GM04504 (cell line): ENCODE measurements at places on chromosomes 3 and 15.

- no peak for DNase-seq
Observed at GRCh38 chr15:36079021-36079420, 500.4 kb upstream of the CDIN1 start.

DNA sequence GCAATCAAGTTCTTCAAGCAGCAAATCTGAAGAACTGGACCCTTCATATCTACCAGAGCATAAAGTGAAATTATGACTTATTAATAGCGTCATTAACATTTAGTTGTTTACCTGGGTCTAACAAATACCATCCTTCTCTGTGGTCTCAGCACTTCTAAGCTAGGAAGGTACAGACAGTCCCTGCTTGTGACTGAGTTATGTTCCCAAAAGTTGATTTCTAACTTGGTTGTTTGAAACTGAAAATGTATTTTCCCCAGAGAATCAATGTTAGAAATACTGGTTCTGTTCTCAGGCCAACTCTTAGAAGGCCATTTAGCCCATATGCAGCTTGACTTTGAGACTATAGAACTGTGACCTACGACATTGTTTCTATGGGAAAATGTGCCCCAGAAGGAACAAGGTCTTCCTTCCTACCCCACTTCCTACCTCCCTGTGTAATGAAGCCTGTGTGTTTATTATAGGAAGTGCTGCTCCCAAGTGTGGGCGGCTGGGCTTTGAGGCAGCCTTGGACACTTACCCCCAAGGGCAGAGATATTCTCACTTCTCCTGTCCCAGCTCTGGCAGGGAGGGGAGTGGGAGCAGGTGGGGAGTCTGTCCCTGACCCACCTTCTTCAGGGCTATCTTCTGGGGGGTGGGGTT, 12.2 kb upstream of the MAPK6 start:
- no peak for DNase-seq

DNA sequence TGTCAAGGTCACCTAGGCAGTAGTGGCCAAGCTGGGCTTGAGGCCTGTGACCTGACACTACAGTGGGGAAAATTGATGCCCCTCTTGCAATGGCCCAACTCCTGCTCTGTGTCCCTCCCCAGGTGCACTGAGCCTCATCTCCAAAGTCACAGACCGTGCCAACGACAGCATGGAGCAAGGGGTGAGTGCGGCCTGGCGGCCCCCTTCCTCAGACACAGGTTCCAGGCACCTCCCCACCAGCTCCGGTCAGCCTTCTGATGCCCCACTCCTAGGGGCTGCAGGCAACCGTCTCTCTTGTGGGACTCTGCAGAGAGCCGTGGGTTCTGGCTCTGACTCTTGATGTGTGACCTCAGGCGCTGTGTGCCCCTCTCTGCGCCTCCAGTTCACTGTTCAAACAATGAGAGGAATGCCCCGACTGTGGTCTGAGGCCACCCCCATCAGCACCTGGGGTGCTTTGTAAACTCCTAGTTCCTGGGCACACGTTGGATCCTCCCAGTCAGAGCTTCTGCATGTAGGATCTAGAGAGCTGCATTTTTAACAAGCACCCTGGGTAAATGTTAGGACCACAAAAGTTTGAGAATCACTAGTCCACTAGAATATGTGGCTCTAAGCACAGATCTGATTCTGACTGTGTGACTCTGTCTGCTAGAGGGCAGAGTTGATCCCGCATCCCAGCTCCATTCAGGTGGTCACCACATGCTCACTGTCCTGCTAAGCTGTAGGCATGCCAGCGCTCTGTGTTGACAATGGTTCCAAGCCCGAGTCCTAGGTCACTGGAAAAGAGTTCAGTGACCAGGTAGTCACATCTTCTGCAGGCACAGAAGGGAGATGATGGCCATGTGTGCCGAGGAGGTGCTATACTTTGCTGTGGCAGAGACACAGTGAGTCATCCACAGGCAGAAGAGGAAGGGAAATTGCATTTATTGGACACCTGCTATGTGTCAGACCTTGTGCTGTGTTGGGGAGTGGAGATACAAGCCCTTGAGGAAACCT, 46.2 kb upstream of the NR2C2 start:
- DNase-seq, result no peak

DNA sequence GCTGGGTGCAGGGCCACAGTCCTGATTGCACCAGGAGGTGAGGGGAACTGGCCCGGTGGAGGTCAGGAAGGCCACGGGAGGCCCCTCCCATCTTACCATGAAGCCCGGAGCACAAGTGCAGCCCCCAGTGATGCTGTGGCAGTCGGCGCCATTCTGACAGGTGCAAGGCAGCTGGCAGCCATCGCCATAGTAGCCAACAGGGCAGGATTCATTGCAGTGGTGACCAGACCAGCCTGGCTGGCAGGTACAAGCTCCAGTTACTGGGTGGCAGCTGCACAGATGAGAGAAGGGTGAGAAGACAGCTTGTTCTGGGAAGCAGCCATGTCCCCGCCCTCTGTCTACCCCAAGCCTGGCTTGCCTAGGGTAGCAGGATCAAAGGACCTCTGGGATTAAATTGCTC, 88.2 kb downstream of the RAB11A start:
- DNase-seq, result no peak

GRCh38 chr3:57544181-57545125, at the start of gene DNAH12:
DNAH12 (minus strand) TSS chr3:57544344; CDS start chr3:57542870, 1,474 bp downstream.
- DNase-seq, result no peak

DNA sequence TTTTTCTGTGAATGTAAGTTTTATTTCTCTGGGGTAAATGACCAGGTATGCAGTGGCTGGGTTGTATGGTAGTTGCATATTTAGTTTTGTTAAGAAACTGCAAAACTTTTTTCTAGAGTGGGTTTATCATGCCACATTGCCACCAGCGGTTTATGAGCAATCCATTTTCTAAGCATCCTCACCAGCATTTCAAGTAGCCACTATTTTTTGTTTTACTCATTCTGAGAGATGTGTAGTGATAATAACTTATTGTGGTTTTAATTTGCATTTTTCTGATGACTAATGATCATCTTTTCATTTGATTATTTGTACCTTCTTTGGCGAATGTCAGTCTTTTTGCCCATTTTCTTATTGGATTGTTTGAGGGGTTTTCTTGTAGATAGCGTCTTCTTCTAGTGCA, 56.2 kb downstream of the SPRED1 start:
- no peak for DNase-seq

- no peak for DNase-seq
Observed at GRCh38 chr3:44722103-44722401, 7.4 kb upstream of the ZNF501 start.

GRCh38 chr15:41836713-41837454, 1.8 kb upstream of the PLA2G4B start:
- DNase-seq, result no peak

DNA sequence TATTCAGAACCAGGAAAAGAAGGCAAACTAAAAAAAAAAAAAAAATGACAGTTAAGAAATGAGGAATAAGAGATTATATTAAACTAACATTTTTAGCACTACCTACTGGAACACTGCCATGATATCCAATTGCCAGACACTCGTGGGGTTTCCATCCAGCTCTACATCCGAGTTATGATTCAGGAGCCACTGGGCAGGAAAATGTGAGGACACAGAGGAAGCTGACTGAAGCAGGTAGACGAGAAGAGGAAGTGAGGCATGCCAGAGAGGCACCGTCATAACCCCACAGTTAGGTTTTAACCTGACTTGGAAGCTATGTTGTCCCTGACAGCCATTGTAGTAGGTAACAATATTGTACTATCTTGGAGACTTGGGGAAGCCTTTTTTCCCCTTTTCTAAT, 495.0 kb downstream of the NLGN1 start:
- no peak for DNase-seq

- DNase-seq, result no peak
Observed at GRCh38 chr15:76139368-76140073, 79.7 kb downstream of the TMEM266 start.

DNA sequence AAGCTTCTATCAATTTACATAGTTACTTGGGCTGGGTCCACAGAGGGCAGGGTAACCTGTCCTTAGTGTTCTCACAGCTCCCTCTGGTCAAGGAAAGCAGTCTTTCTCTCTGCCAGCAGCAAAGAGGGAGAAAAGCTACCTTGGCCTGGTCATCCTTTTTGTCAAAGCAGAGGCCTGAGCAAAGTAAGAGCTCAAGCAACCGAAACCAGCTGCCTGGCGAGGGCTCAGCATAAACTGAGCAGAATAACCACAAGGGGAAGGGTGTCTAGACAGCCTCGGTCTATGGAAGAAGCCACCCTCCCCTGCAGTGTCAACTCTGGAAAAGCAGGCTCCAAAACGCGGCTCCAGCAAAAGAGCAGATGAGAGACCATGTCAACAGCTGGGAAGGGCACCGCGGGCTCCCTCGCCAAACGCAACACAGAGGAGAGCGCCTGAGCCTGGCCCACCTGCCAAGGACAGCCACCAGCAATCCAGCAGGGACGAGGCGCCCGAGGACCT, 17.4 kb downstream of the LRIG1 start:
- no peak for DNase-seq

DNA sequence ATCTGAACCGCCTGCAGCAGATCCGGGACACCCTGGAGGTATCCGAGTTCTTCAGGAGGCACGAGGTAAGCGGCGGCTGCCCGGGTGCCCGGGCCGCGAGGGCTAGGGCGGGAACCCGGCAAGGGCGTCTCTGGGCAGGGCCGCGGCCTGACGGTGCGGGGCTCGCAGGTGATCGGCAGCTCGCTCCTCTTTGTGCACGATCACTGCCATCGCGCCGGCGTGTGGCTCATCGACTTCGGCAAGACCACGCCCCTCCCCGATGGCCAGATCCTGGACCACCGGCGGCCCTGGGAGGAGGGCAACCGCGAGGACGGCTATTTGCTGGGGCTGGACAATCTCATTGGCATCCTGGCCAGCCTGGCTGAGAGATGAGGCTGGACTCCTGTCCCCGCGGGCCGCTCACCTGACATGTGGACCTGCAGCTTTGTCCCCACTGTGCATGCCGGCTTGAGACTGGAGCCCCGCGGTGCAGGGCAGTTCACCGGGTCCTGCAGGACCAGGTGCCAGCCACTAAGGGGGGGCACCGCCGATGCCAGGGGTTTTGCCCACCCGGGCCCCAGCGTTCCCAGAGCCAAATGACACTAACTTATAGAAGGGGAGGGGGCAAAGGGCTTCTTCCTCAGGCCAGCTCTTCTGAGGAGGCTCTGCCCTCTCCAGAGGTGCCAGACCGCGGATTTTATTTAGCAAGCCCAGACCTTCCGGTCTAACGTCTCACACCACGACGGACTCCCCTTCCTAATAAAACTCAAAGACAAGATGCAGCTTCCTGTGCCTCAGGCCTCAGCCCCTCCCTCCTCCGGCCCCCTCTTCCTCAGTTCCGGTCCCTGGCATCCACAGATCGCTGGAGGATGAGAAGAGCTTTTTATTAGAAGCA, 9.4 kb downstream of the ITPKA start:
- DNase-seq, result no peak

DNA sequence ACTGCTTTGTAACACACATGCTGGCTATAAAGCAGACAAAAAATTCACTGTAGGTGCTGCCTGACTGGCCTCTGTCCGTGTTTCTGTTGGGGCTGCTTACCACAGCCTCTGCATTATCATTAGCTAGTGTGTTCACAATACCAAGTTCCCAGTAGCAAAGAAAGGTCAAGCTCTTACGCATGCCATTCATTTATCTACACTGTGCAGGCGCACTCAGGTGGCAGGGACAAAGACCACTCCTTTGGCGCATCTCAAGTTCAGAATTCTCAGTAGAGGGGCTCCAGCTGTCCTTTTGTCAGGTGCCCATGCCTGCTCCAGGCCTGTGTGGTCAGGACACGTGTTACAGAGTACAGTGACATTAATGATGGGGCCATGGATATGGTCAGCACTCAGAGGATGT, 22.3 kb downstream of the MLH1 start:
- no peak for DNase-seq

DNA sequence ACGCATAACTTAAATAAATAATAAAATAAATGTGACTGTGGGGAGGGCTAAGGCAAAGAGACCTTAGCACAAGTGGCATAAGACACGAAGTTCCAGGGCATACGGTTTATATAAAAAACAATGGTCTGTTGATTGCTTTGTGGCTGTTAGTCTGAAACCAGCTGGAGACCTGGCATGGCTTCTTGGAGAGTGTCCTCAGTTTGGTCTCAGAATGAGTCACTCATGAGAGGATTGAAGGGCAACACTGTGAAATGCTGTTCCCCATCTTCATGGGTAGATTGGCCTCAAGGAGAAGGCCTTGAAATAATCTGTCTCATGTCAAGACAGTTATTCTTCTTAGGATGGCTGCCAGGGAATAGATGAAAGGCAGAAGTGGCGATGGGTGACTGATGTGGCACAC, 62.2 kb downstream of the SOX2 start:
- DNase-seq, result no peak

- no peak for DNase-seq
Observed at GRCh38 chr3:155815030-155815545, 9.0 kb upstream of the C3orf33 start.

DNA sequence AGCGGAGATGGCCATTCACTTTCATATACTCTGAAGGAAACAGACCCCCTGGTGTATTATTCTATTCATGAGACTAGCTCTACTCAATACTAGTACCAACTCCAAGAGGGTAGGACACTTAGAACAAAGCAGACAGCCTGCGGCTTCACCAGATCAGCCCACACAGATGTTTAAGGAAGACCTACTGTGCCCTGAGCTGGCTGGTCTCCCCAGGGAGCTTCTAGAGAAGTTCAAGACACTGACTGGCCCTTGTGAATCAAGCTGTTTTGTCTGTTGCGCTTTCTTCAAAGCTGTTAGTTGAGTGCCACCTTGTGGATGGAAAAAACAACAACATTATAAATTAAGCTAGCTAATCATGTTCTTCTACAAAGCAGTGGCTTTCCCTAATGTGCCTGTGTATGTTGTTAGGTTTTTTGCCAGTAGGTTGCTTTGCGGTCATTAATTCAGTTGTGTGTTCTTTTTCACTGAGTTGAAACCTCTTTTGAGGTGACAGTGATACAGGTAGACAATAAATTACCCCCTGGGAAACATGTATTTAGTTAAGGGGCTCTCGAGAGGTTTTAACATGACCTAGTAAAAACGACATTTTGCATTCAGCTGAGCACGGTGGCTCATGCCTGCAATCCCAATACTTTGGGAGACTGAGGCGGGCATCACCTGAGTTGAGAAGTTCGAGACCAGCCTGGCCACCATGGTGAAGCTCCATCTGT, 64.2 kb upstream of the MYZAP start:
- peak; percentile 76 for DNase-seq

GRCh38 chr3:24495326-24495994, 810 bp upstream of the THRB start:
- no peak for DNase-seq
